DMS79 treated with DMSO at 0.1 percent for 48 hours (cell line): ENCODE measurements at places on chromosomes 12 and 14.

DNA sequence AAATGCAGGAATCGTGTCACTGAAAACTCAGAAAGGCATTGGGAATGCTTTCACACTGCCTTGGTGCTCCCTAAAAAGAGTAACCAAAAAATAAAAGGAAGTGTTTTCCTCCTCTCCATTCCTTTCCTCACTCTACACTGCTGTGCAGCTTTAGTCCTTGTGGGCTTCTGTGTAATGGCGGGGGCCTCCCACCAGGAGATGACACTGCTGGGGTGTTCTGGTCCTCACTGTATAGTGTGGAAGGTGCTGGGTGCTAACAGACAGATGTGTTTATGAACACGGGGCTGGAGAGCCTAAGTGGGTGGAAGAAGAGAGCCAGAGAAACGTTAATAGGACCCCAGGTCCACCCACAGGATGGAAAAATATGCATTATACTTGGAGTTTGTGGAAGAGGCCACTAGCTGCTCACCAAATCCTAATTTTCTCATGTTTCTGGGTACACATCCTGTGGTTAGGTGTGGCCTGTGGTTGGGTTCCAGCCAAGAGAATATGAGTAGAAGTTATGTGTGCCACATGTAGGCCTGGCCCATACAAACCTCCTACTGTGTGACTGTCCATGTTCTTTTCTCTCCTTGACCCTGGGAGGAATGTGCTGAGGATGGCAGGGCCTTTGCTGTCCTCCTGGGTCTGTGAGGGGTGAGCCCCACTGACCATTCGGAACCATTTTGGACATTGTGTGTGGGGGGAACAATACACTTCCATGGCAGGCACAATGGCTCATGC lies 14.0 kb upstream of the C1S start:
- no peak for DNase-seq

- DNase-seq: no peak
These were observed 22.2 kb downstream of the GRIN2B start for GRCh38 chr12:13959131-13959723.

DNA sequence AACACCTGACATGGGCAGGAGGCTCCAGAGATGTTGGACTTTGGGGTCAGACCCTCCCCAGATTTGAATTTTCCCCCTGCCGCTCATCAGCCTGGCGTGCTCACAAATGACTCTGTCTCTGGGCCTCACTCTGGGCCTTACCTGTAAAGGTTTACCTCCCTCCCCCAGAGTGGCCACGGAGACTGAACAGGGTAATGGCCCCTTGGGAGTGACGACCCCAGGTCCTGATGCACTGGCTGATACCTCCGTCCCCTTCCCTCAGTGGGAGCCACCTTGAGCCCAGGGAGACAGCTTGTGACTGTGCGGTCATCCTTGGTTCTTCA lies 7.0 kb downstream of the SLC25A29 start:
- DNase-seq: no peak

DNA sequence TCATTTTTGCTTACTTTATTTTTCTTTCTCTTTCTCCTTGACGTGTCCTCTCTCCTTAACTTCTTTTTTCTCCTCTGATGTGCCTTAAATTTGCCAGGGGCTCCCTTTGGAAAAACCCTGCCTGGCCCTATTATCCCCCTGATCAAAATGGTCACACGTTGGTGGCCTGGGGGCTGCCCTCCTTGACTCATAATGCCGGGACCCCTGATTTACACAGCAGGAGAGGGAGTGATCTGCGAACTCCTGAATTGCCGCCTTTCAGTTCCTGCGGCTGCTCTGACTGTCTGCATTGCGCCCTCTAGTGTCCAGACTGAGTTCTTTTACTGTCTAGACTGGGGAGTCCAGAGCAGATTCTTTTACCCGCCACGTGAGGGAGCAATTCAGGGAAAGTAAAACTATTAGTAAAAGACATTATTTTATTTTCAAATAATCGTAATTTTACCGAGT lies 44.8 kb upstream of the GZMB start:
- DNase-seq: peak; percentile 98

- DNase-seq: no peak
These were observed 48.5 kb downstream of the BAZ2A start for GRCh38 chr12:56581418-56582145.

GRCh38 chr12:12642916-12643315 lies 31.2 kb downstream of the CREBL2 start:
- DNase-seq: no peak

DNA sequence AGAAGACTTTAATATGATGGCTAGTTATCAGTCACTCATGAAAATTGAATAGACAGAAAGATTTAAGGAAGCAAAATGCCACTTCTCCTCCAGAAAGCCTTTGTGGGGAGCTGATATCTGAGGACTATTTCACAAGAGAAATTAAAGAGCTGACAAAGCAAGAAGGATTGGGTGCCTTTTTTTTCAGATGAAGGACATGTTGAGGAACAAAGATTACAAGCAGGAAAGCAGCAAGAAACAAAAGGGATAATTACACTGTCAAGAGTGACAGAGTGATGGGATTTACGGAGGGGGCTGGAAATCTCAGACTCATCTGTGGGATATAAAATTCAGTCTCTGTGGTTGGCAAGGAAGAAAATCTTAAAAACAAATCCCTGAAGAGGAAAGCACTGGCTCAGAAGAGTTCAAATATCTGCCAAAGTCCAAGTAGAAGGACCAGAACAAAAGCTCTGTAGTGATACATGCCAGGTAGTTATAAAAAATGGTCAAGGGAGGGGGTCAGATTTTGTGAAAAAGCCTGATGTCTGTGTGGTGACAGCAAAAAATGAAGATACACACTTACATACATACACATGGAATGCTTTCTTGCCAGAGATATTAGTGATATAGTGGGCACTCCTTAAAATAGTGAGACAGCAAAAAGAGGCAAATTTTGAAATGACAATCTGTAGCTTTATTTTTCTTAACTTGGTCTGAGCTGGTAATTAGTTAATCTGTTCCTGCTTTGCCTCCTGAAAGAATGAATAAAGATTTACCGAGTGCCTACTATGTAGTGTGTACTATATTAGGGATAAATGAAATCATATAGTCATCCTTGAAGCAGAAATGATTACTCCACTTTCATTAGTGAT lies 62.9 kb downstream of the EPS8 start:
- DNase-seq: no peak

GRCh38 chr14:24298892-24299254 lies 707 bp downstream of the DHRS1 start:
- no peak for DNase-seq

DNA sequence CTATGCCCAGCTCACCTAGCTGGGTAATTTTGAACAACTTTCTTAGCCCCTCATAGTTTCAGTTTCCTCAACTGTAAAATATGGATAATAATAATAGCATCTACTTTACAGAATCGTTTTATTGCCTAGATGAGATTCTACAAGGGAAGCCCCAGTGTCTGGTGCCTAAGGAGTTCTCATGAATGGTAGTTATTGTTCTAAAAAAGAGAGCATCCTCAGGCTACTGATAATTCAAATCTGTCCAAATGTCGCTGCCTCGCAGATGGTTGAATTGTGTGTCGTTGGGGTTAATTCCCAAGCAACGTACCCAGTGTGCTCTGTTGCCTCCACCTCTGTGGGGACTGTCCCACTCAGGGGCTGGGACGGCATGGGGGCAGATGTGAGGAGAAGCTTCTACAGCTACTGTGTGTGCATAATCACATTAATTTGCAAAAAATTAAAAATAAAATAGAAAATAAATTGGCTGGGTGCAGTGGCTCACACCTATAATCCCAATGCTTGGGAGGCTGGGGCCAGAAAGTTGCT lies 71.6 kb upstream of the CEP83 start:
- no peak for DNase-seq

DNA sequence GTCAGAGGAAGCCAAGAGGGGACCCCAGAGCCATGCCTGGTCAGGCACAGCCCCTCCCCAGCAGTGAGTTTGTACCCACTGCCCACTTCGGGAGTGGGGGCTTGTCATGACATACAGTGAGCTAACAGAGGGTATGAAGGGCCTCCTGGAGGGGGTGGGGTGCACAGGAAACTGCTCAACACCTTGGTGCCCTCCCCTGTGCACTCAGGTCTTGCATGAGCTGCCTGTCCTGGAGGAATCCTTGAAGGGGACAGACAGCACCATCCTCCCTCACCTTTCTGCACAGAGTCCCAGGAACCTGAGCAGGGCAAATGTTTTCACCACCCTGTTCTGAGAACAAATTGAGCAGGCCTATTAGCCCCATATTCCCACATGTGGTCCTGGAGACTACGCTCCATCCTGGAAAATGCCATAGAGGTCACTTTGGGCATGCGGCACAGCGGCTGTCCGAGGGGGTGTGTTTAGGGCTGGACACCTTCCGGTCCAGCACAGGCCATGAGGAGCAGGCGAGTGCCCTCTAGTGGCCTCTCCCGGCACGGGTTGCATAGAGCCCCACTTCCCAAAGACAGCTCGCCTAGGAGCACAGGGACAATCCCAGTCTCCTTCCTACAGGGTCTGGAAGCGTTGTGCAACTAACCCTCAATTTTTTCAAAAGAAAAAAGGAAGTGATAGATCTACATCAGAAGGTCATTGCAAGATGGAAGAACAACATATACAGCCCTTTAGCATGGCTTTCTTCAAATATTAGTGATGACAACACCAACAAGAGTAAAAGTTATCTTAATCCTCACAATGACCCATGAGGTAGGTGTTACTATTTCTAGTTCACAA lies 31.9 kb upstream of the ZFP36L1 start:
- no peak for DNase-seq

GRCh38 chr12:125070112-125070511 lies 4.9 kb downstream of the AACS start:
- no peak for DNase-seq

DNA sequence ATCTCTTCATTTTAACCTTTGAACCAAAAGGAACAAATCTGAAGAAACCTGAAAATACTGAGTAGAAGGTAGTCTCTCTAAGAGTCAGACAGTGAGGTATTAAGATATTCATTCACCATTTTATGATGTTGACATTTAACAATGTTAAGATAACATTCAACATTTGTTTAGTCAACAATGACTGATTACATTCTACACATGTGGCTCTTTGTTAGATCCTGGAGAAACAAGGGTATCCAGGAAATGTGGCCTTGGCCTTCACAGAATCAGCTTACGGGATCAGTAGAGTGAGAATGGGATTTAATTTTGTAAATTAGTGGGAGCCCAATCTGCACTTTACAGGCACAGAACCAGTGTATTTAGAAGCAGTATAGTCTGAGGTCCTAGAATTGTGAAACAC lies 355.5 kb downstream of the KCNH5 start:
- DNase-seq: no peak

DNA sequence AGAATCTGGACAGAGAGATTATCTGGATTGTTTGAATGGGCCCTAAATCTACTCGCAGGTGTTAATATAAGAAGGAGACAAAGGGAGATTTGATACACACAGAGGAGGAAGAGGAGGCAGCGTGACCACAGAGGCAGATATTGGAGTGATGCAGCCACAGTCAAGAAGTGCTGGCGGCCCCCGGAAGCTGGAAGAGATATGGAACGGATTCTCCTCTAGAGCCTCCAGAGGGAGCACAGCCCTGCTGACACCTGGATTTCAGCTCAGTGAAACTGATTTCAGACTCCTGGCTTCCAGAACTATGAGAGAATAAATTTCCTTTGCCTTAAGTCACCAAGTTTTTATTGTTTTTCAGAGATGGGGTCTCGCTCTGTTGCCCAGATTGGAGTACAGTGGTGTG lies 9.2 kb upstream of the TC2N start:
- no peak for DNase-seq

DNA sequence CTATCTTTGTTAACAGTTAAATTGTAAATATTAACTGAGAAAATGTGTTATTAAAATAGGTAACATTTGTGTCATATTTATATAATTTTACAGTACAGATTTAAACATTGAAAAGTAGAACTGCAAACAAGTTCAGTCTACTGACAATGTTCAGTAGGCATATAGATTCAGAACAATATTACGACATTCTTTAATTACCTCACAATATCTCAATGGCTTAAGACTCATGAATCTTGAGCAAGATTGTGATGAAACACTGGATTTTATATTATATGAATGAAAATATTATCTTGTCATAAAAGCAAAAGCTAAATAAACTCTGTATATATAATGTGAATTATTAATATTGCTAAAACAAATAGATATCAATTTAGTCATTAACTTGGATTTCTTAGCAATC lies 194.9 kb downstream of the ADAMTS20 start:
- no peak for DNase-seq

DNA sequence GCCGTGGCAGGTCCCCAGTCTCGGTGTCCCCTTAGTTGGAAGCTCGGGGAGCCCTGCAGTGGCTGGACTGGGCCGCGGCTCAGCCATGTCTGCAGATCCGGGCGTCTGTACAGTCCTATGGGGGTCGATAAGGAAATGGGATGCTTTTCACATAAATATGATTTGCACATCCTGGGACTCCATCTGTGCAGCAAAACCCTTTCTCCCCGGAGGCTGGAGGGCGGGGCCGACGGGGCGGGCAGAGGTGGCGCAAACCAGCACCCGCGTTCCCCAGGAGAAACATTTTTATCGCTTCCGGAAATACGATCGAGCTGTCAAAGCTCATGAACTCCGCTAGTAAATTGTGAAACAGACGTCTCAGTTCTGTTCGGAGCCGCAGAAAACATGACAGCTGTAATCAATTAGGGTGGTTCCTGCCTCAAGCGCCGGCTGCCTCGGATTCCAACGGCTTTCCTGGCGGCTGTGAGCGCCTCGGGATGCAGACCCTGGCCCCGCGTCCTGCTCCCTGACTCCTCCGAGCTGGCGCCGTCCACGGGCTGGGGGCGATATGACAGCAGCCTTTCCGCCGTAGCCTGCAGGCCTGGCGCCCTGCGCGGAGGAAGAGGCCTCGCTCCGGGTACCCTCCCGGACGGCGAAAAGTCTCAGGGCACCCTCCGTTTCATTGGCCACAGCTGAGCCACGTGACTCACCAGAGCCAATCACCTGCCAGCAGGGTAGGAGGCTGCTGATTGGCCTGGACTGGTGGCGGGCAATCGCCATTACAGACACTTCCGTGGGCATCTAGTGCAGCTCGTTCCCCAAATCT lies 23.0 kb downstream of the DIO3 start:
- no peak for DNase-seq

DNA sequence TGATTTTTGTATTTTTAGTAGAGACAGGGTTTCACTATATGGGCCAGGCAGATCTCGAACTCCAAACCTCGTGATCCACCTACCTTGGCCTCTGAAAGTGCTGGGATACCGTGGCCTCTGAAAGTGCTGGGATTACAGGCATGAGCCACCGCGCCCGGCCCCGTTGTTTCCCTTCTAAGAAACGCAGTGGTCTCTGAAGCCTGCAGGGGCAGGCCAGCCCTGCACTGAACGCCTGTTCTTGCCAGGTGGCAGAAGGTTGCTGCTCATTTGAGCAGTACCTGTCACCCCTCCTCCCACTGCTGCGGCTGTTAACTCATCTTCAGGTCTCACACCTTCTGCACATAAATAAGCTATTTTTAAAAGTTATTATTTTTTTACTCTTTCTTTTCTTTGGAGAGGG lies 24.3 kb downstream of the GPRC5A start:
- no peak for DNase-seq

- DNase-seq: no peak
These were observed 10.0 kb upstream of the MMP19 start for GRCh38 chr12:55852740-55853139.

DNA sequence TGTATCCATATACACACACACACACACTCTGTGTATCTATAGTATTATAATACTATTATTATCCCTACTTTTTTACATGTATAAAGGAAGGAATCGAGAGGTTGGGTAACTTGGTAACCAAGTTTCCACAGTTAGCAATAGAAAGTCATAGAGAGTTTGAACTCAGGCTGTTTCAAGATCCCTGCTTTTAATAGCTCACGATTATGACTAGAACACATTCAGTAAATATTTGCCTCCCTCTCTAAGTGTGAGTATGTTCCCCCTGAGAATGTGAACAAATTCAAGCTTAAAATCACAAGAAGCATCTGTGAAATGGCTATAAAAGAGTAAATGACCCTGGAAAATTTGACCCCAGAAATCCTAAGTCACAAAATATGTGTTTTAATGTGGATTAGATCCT lies 11.0 kb upstream of the REP15 start:
- no peak for DNase-seq
